ENCODE measurements at places on chromosomes 4 and X.

- no peak for DNase-seq
Measured at GRCh38 chr4:140080883-140081282, 73.1 kb downstream of the MAML3 start.

- DNase-seq: no peak
Measured at GRCh38 chr4:160848489-160848888, 1315.3 kb downstream of the FSTL5 start.

DNA sequence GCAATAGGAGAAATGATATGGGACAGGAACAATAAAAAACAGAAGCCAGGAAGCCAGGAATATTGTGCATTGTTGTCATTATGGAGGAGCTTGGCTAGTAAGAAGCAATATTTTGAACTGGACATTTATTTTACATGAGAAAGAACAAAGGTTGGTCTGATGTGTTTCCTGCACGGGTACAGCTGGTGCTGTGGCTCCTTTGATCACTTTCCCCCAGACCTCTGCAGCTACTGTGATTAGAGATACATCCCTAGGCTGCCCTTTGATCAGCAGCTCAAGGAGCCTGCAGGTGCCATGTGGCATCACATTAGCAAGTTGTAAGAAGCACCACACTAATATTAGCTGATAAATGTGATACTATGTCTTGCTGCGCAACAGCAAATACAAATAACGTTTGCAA lies 2.5 kb downstream of the PDGFC start:
- no peak for DNase-seq

- DNase-seq: no peak
Measured at GRCh38 chr4:73964862-73965611, 16.8 kb downstream of the PF4 start.

GRCh38 chr4:151541389-151542071 lies 132.6 kb downstream of the FHIP1A start:
- no peak for DNase-seq

DNA sequence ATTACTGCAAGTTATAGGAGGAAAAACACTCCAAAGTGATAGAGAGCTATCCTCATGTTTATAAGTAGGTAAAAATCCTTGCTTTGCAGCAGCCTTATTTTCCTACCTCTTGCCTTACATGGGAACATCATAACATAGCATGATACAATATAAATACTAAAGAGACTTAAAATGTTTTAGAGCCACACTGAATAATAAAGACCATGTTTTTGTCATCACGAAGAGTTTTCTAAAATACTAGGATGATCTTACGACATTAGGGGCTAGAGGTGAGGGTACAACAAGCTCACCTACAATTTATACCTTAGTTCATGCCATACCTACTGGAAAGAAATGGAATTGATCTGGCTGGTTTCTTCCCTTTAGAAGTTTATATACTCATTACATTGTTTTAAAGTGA lies 184.8 kb downstream of the FBXW7 start:
- DNase-seq: no peak

DNA sequence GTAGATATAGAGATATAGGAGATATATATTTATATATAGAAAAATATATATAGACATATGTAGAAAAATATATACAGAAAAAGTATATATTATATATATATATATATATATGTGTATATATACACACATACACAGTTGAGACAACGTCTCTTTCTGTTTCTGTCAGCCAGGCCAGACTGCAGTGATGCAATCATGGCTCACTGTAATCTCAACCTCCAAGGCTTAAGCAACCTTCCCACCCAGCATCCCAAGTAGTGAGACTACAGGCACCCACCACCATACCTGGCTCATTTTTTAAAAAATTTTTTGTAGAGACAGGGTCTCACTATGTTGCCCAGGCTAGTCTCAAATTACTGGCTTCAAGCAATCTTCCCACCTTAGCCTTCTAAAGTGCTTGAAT lies 426.3 kb downstream of the GPM6A start:
- no peak for DNase-seq

- DNase-seq: no peak
Measured at GRCh38 chr4:145217349-145217748, 37.0 kb upstream of the OTUD4 start.

GRCh38 chr4:81625422-81626417 lies 154.0 kb upstream of the RASGEF1B start:
- DNase-seq: no peak

GRCh38 chrX:27706526-27706925 lies 101.3 kb upstream of the MAGEB10 start:
- no peak for DNase-seq

- DNase-seq: no peak
Measured at GRCh38 chrX:49249071-49249470, 13.8 kb downstream of the CCDC22 start.

- no peak for DNase-seq
Measured at GRCh38 chr4:84733343-84734033, 150.6 kb downstream of the CDS1 start.

GRCh38 chr4:8221476-8221875 lies 22.4 kb downstream of the SH3TC1 start:
- no peak for DNase-seq

DNA sequence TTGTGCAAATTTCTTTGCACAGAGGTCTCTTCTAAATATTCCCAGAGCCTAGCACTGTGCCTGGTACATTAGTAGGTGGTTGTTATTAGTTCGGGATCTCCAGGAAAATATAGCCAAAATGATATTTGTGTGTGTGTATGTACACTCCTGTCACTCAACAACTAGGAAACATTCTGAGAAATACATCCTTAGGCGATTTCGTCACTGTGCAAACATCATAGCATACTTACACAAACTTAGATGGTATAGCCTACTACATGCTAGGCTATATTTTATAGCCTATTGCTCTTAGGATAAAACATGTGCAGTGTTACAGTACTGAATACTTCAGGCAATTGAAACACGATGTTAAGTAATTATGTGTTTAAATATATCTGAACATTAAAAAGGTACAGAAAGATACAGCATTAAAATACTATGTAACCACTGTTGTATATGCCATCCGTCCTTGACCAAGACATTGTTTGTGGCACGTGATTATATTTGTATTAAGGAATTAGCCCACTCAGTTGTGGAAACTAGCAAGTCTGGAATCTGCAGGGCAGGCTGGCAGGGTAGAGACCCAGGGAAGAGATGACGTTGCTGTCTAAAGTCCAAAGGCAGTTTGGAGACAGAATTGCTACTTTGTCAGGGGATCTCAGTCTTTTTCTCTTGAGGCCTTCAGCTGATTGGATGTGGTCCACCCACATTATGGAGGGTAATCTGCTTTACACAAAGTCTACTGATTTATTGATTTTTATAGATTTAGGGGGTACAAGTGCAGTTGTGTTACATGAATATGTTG lies 106.9 kb downstream of the COL4A6 start:
- no peak for DNase-seq

GRCh38 chrX:134460862-134461220 lies 876 bp downstream of the HPRT1 start:
- DNase-seq: no peak

DNA sequence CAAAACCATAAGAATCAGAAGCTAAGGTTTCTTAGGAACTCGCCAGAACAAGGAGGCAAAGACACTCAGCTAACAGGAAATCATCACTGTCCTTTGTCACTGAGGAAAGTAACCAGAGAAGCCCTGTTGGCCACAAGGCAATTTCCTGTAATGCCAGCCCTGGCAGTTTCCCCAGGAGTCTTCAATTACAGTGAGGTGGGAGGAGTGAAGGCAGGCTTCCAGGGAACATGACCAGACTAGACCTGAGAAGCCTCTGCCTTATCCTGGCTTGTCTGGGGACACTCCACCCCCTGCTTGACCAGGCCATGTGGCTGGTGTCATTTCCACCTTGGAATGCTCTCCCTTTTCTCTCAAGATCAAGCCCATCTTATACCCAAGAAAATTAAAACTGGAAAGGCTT lies 125.3 kb downstream of the COL4A6 start:
- no peak for DNase-seq

GRCh38 chrX:154307202-154307601 lies 11.6 kb downstream of the TKTL1 start:
- no peak for DNase-seq

DNA sequence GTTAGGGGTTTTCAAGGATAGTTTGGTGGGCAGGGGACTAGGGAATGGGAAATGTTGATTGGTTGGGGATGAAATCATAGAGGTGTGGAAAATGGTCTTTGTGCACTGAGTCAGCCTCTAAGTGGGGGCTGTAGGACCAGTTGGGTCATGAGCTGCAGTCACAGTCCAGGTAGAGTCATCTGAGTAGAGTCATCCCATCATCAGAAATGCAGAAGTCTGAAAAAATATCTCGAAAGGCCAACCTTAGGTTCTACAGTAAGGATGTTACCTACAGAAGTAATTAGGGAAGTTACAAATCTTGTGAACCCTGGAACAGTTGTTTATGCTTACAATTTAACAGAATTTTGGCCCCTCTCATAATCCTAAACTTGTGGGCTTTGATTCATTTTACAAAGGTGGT lies 63.4 kb upstream of the AP1S2 start:
- no peak for DNase-seq

DNA sequence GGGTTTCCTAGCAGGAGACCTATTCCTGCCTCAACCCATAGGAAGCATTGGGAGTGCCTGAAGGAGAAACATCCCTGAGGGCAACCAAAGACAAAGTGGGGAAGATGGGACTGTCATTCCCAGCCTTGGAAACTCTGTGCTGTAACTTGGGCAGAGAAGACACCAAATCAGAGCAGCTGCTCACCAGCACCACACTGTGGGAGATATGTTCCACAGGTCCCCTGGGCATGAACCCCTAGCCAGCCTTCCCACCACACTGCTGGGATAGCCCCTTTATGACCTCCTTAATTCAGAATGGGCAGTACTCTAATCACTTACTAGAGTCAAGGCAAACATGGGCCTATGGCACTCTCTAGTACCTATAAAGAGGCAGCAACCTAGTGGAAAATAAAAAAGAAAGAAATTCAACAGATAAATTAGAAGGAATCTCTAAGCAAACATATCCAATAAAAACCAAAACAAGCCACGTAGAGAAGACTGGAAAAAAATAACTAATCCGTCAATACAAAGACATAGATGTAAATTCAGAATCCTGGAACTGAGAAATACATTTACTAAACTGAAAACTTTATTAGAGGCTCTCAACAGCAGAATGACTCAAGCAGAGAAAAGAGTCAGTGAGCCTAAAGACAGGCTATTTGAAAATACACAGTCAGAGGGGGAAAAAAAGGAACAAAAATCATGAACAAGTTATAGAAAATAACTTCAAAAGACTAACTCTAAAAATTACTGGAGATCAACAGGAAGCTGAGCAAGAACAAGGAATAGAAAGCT lies 878.4 kb upstream of the FRG1 start:
- no peak for DNase-seq

- DNase-seq: no peak
Measured at GRCh38 chr4:36320117-36320896, 38.9 kb downstream of the DTHD1 start.

GRCh38 chr4:184598753-184599491 lies 50.3 kb downstream of the CASP3 start:
- DNase-seq: no peak

- no peak for DNase-seq
Measured at GRCh38 chrX:44506678-44507077, 36.0 kb downstream of the FUNDC1 start.
